ELR (cell line): ENCODE measurements at places on chromosomes 2 and 18.

- DNase-seq: no peak
Measured at GRCh38 chr2:33503002-33503401, 26.6 kb downstream of the RASGRP3 start.

- no peak for DNase-seq
Measured at GRCh38 chr2:240823449-240824336, 3.7 kb upstream of the KIF1A start.

DNA sequence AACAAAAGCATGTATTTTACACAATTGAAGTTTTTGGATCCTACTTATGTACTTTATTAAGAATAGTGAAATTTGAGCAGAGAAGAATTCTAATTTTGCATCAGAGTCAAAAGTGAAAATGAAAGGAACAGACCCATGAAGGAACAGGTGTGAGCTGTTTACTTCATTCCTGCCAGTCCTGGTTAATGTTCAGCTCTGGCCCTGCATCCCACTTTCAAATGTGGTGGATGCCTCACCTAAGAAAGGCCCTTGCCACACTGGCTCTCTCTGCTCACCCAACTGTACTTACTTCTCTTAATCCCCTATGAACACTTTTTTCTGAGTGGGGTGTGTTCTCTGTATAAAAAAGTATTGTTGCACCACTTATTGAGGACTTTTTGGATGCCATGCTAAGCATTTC is 22.2 kb downstream of the FAM110C start:
- no peak for DNase-seq

DNA sequence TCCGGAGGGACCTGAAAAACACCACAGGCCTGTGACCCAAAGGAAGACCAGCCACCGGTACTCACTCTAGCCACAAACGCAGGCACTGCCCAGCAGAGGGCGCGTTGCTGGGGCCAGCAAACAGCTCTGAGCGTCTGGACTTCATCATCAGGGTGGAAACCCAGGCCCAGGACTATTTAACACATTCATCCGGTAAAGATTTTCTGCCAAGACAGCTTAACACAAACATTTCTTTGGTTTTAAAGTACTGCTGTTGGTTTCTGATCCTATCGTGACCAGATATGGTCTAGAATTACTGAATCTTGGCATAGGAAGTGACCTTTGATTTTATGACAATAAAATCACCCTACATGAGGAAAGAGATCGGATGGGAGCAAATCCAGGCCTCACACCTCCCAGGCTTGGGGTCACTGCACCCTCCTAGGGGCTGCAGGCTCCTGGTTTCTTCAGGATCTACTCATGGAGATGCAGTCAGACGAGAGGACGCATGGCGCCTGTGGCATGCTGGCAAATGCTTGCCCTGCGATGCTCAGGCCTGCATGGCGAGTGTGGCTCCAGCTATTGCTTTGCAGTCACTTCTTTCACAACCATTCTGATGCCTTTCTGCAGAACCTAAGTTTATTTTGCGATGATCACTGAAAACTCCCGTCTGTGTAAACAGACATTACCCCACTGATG is 130.4 kb downstream of the COL4A4 start:
- DNase-seq: peak; percentile 48

DNA sequence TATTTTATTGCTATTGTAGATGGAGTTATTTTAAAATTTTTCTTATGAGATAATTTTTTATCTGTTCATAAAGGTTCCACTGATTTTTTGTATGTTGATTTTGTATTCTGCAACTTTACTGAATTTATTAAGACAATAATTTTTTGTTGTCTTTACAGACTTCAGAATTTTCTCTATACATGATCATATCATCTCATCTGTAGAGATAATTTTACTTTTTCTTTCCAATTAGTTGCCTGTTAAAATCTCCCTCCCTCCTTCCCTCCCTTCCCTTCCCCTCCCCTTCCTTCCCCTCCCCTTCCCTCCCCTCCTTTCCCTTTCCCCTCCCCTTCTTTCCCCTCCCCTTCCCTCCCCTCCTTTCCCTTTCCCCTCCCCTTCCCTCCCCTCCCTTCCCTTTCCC is 378.1 kb downstream of the SOCS6 start:
- no peak for DNase-seq

DNA sequence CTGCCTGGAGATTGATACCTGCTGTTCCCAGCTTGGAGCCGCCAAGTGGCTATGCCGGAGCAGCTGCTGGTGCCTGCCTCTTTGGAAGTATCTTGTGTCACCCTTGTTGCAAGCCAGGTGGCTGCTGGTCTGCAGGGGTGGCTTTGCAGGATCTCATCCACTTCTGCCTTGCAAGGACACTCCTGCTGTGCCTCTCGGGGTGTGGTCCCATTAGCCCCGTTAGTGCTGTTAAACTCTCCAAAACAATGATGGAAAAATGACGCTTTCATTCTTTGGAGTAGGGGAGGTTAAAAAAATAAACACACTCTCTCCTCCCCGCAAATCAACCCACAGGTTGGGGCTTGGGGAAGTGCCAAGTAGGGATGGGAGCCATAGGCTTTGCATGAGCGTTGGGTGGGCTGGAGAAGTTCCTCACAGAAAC is 352.8 kb downstream of the RNF144A start:
- DNase-seq: no peak

- DNase-seq: no peak
Measured at GRCh38 chr18:1665079-1665478, 760.4 kb downstream of the ADCYAP1 start.

- no peak for DNase-seq
Measured at GRCh38 chr2:201968050-201968449, 65.6 kb upstream of the FZD7 start.

GRCh38 chr2:6749962-6750361 is 115.7 kb downstream of the CMPK2 start:
- no peak for DNase-seq

- peak; percentile 52 for DNase-seq
Measured at GRCh38 chr2:37301408-37301807, 23.2 kb downstream of the PRKD3 start.

DNA sequence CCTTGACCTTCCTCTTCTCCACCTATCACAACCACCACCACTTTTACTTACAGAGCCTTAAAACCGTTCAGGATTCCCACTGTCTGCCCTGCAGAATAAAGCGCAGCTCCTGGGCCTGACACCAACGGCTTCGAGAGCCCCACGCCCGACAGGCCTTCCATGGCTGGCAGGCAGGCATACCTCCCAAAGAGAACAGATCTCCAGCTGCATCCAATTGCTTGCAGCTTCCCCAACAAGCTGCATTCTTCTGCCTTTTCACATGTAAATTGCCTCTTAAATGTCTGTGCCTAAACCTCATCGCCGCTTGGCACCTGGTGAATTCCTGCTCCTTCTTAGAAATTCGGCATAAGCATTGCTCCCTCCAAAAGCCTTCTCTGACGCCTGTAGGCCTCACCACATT is 31.5 kb upstream of the FAM124B start:
- no peak for DNase-seq

- no peak for DNase-seq
Measured at GRCh38 chr2:157441072-157441454, 2.8 kb downstream of the CYTIP start.

DNA sequence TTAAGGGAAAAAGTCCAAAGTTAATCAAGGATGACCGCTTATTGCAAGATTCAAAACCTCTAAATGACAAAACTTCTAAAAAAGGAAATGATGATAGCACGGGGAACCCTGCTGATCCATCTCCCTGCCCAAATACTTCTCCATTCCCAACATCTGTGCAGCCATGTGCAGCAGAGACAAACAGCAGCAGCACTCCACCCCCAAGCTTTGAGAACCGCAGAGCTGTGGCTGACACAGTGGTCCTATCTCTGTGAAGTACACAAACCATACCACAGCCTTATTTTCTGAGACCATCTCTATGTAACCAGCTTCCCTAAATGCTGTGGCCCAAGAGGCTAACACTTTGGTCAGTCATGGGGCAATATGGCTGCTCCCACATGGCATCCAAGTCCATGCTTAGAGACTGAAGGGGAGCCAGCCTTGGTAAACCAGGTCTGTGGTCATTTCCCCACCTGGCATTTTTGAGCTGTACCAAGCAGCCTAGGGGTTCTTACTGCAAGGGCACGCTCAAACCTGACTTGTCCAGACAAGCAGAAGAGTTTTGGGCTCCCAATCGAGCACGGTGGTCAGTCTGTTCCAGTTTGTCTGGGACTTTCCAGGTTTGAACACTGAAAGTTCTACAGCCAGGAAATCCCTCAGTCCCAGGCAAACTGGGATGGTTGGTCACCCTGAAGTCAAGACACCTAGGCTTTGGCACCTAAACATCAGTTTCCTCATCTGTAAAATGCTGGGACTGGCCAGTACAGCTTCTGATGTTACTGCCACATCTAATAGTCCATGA is 17.1 kb upstream of the NFE2L2 start:
- DNase-seq: no peak

GRCh38 chr2:13135856-13136255 is 419.1 kb downstream of the TRIB2 start:
- no peak for DNase-seq

GRCh38 chr18:10378688-10379420 is 75.6 kb upstream of the APCDD1 start:
- DNase-seq: peak; percentile 40

- DNase-seq: no peak
Measured at GRCh38 chr2:216862628-216863398, 2.9 kb upstream of the TNP1 start.

DNA sequence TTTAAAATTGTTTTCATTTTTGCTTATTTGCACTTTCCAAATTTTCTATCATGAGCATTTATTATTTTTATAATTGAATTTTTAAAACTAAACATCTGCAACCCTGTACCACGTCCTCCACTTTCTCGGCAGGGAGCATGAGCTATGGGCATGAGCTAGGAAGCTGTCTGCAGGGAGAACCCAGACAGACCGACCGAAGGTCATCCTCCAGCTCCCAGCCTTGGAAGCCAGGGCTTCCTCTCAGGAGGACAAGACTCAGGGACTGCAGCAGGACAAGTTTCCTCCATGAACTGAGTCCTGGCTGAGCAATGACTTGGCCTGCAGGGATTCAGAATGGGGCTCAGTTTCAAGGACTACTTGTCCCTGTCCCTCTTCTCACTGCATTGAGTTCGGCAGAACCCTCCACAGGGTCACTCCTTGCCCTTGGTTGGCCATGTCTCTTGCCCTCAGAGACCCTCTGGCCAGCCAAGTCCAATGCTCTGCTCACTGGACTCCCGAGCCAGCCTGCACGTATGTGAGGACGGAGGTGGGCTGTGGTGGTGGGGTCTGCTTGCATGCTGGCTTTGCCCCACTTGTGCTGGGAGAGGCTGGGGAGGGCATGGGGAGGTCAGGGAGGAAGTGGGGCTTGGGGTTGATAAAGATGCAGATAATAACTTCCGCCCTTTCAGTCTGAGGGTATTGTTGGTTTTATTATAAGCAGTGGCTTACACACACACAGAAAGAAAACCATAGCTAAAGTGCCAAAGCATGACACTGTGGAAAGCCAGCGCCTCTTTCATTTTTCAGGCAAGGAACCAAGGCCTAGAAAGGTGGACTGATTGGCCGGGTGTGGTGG is 6.6 kb downstream of the NMUR1 start:
- no peak for DNase-seq

DNA sequence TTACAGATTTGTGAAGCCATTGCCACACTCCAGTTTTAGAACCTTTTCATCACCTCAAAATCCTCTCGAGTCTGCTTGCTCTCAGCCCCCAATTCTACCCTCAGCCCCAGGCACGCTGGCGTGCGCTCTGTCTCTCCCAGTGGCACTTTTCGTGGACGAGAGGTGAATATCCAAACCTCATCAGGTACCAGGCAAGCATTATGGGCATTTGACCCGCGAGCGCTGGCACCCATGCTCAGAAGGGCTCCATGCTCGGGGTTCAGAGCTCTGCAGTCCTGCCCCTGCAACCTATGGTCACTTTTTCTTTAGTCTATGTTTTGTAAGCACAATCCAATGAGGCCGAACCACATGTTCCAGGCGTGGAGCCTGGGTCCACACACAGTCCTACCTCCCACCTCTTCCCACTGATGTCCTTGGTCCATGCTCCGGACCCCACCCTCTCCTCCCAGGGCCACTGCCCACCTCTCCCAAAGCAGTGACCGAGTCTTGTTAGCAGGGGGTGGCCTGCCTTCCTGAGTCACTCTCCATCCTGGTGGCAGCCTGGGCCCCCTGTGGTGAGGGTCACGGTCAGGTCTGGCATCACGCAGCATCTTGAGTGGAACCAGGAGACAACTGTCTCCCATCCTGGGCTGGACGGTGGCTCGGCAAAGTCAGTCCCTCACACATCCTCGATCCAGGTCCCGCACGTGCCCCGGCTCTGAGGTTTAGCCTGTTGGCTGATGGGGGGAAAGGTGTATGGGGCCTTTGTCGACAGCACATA is 256.9 kb downstream of the NDUFA10 start:
- DNase-seq: no peak

DNA sequence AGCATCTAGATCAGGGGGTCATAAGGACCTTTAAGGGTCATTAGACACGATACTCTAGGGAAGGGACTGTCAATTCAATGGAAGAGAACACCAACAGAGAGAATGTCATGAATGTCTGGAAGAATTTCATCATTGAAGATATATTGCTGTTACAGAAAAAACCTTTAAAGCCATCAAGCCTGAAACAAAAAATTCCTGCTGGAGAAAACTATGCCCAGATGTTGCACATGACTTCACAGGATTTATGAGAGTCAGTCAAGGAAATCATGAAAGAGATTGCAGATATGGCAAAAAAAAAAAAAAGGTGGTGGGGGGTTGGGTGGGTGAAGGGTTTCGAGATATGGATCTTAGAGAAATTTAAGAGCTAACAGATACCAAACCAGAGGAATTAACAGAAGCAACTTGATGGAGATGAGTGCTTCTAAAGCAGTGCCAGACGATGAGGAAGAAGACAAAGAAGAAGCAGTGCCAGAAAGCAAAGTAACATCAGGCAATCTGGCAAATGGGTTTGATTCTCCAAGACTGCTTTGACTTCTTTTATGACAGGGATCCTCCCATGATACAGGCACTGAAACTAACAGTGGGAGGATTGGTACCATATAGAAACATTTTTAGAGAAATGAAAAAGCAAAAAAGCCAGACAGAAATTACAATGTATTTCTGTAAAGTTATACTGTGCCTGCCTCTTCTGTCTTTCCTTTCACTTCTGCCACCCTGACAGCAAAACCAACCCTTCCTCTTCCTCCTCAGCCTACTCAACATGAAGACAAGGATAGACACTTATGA is 28.5 kb downstream of the MAP4K3 start:
- DNase-seq: no peak

DNA sequence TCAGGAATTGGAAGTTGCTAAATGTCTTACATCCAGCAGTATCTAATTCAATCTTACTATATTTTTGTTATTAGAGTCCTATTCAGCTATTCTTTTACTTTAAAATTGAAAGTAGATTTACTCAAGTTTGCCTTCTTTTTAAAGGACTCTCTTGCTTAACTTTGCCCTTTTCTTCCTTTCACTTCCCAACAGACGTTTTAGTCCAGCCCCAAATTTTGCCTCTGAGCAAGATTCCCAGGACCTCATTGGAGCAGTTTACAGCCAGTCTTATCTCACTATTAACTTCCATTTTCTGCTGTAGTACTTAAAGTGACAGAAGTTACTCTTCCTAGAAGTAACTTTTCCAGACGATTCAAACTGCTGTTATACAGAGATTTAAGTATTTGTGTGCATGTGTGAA is 1.7 kb upstream of the PRKD3 start:
- peak; percentile 79 for DNase-seq

DNA sequence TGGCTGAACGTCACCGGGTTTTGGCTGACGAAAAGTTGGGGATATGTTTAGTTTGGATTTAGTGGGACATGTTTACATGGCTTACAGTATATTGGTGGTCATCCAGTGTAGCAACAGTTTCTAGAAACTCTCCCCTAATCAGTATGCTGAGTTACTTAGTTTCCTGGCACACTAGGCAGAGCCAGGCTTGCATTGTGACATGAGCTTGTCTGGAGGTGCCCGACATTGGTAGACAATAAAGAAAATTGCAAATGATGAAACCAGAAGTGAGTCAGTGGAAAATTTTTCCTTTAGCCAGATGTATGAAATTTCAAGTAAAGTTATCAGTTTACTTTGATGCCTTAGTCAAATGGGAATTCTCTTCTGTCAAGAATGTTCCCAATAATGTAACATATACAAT is 276.1 kb downstream of the RDH14 start:
- DNase-seq: no peak
